ENCODE measurements at places on chromosomes 7 and 10.

- no peak for DNase-seq
Observed at GRCh38 chr10:96440361-96441292, 73.1 kb downstream of the TLL2 start.

GRCh38 chr7:74499835-74500388 lies 46.2 kb downstream of the GTF2IRD1 start:
- DNase-seq, result no peak

- DNase-seq, result no peak
Observed at GRCh38 chr7:64320547-64321513, 7.1 kb downstream of the ZNF736 start.

DNA sequence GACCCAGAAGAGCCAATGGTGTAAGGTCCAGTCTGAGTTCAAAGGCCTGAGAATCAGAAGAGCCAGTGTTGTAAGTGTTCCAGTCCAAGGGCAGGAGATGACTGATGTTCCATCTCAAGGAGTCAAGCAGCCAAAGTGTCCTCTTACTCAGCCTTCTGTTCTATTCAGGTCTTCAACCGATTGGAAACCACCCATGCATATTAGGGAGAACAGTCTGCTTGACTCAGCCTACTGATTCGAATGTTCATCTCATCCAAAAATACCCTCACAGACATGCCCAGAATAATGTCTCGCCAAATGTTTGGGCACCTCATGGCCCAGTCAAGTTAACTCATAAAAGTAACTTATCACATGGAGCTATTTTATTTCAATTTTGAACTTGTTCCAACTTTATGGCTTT lies 2.9 kb upstream of the WDFY4 start:
- no peak for DNase-seq

DNA sequence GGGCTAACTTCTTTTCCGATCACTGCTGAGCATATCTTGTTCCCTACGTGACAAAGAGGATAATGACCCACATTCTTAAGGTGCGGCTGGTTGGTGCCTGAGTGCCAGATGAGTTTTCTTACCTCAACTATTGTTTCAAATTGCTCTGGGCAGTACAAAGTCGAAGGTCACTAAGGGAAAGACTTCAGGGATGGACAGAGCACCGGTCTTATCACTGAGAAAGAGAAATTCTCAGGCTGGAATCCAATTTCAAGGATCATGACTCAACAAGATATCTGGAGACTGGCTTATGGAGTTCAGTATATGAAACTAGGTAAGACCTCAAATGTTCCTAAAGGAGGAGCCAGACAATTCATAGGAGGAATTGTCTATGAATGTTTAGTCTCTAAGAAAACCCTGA lies 780.3 kb downstream of the SUGCT start:
- peak; percentile 65 for DNase-seq

DNA sequence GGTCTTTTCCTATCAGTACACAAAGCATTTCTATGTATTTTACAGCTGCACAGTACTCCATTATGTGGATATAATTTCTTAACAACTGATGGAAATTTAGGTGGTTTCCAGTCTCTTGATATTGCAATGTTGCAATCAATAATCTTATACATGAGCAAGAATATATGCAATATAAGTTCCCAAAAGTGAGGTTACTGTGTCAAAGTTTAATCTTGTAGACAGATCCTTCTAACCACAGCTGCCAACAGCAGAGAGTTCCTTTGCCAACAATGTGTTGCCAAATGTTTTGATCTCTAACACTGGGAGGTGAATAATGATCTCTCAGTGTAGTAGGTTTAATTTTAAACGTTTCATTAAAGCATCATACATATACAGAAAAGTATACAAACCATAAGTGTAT lies 54.5 kb downstream of the CUL2 start:
- no peak for DNase-seq

GRCh38 chr10:101311185-101312066 lies 42.5 kb upstream of the BTRC start:
- DNase-seq, result no peak

GRCh38 chr10:58662314-58662713 lies 149.6 kb downstream of the BICC1 start:
- DNase-seq, result peak; percentile 94

GRCh38 chr7:109343678-109344077 lies 774.0 kb downstream of the DNAJB9 start:
- DNase-seq, result no peak

- DNase-seq, result peak; percentile 5
Observed at GRCh38 chr10:72663971-72664370, 28.0 kb upstream of the MCU start.

DNA sequence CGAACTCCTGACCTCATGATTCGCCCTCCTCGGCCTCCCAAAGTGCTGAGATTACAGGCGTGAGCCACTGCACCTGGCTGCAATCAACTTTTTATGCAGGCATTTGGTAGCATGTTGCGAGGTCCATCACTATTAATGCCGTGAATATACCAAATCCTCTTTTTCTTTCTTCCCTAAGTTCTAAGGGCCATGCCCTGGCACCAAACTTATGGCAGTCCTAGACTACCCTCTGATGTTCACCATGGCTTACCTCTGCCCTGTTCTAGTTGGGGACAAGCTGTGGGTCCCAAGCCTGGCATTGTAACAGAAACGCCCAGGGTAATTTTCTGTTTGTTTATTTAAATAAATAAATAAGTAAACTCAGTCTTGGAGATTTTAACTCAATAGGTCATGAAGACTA lies 13.3 kb downstream of the PRSS2 start:
- DNase-seq, result no peak
